ENCODE measurements at places on chromosomes 1 and 21. TPM values are rescaled to one million over a fixed set of nuclear protein-coding genes. Genes with fewer than 3 reads are reported as not detected.

STUM gene
- not detected for total RNA-seq

TIAM1 gene
- 0.33 TPM for total RNA-seq

GBP2 gene
- total RNA-seq: 1.1 TPM

S100A13 gene
- 185 TPM for total RNA-seq

LCE1B gene
- not detected for total RNA-seq

FCAMR gene
- total RNA-seq: not detected

SH2D5 gene
- 16.8 TPM for total RNA-seq

SDC3 gene
- total RNA-seq: 10.8 TPM

ADCY10 gene
- total RNA-seq: 0.17 TPM

KPRP gene
- total RNA-seq: not detected

PPIAL4G gene
- not detected for total RNA-seq

MINDY1 gene
- 2.7 TPM for total RNA-seq

HLX gene
- total RNA-seq: 5.5 TPM

TTC34 gene
- 0.05 TPM for total RNA-seq

AMY1B gene
- not detected for total RNA-seq

IVL gene
- not detected for total RNA-seq

NTNG1 gene
- not detected for total RNA-seq

CALML6 gene
- 0.24 TPM for total RNA-seq

OPTC gene
- total RNA-seq: not detected

MAN1C1 gene
- total RNA-seq: 0.09 TPM

OR2W3 gene
- not detected for total RNA-seq

ROR1 gene
- total RNA-seq: 10.7 TPM

KRTAP7-1 gene
- not detected for total RNA-seq

CELA3B gene
- total RNA-seq: not detected

FAM43B gene
- 4.5 TPM for total RNA-seq

TDRD10 gene
- total RNA-seq: not detected

SPRR2E gene
- total RNA-seq: not detected

OR2L5 gene
- total RNA-seq: not detected

FMO4 gene
- total RNA-seq: 0.49 TPM

ATP1A4 gene
- total RNA-seq: not detected

TRABD2B gene
- total RNA-seq: 0.34 TPM

UBXN10 gene
- not detected for total RNA-seq

OR6N1 gene
- not detected for total RNA-seq

GBP6 gene
- total RNA-seq: not detected

BSND gene
- total RNA-seq: not detected

SHISA4 gene
- 20.1 TPM for total RNA-seq

RGS13 gene
- not detected for total RNA-seq

RHD gene
- not detected for total RNA-seq

FCGR2B gene
- total RNA-seq: not detected

SLC45A1 gene
- 3.0 TPM for total RNA-seq

IQCC gene
- 2.1 TPM for total RNA-seq

ZFP69B gene
- 1.6 TPM for total RNA-seq

RAVER2 gene
- total RNA-seq: 2.4 TPM

ADGRL2 gene
- total RNA-seq: 12.8 TPM
